ENCODE measurements at places on chromosomes 12 and 14. TPM values are rescaled to one million over a fixed set of nuclear protein-coding genes. Genes with fewer than 3 reads are reported as not detected.

KLHL33 gene
- total RNA-seq: 0.54 TPM

LRRK2 gene
- total RNA-seq: 35.2 TPM

SERPINA1 gene
- total RNA-seq: 2.8 TPM

PMCH gene
- total RNA-seq: not detected

SINHCAF gene
- 21.7 TPM for total RNA-seq

ABCC9 gene
- total RNA-seq: 73.9 TPM

TXNDC16 gene
- total RNA-seq: 18.7 TPM

GPD1 gene
- total RNA-seq: 0.72 TPM

KRT86 gene
- not detected for total RNA-seq

CPSF6 gene
- total RNA-seq: 31.1 TPM

TAS2R19 gene
- total RNA-seq: 5.7 TPM

ANO2 gene
- total RNA-seq: 8.1 TPM

DIO3 gene
- total RNA-seq: 0.52 TPM

Data from gastroesophageal sphincter (tissue), 4 donors.